Natural killer cell treated with Interleukin-12 subunit alpha and Interleukin-12 subunit beta and Interleukin-15 and Interleukin-18, amount 100 ng/mL, for 72 hours (primary cell): ENCODE measurements at places on chromosomes 7 and 10. TPM values are rescaled to one million over a fixed set of nuclear protein-coding genes. Genes with fewer than 3 reads are reported as not detected.

Gene SLC39A12
- total RNA-seq = not detected

Gene LSM8
- total RNA-seq = 48.0 TPM

Gene CLRN3
- not detected for total RNA-seq

Gene AMPH
- not detected for total RNA-seq

Gene OR6V1
- total RNA-seq = not detected
